A172 (cell line): ENCODE measurements at places on chromosomes 5 and 9. TPM values are rescaled to one million over a fixed set of nuclear protein-coding genes. Genes with fewer than 3 reads are reported as not detected.

The OBP2B gene
- total RNA-seq = not detected in 2 replicates

The TRPM6 gene
- total RNA-seq = 0.05 and 0.17 TPM in 2 replicates

The FIBCD1 gene
- 1.6 and 2.6 TPM in 2 replicates for total RNA-seq

The MZB1 gene
- total RNA-seq = not detected in 2 replicates

The TMC1 gene
- not detected in 2 replicates for total RNA-seq

The NIM1K gene
- total RNA-seq = not detected in 2 replicates

The RETREG1 gene
- 20.7 and 25.4 TPM in 2 replicates for total RNA-seq

The LCP2 gene
- not detected in 2 replicates for total RNA-seq

The NCS1 gene
- total RNA-seq = 42.6 and 43.2 TPM in 2 replicates

The DMRT1 gene
- 0.46 and 0.78 TPM in 2 replicates for total RNA-seq

The PCDHA9 gene
- 0.07 TPM in 1 of 2 replicates, not detected in the other for total RNA-seq

The CCDC192 gene
- total RNA-seq = not detected in 2 replicates

The STRBP gene
- total RNA-seq = 29.0 and 32.7 TPM in 2 replicates

The SPINK6 gene
- 0.89 and 2.4 TPM in 2 replicates for total RNA-seq

The STPG3 gene
- not detected in 2 replicates for total RNA-seq

The PNPLA7 gene
- total RNA-seq = 0.14 and 0.36 TPM in 2 replicates

The GZMA gene
- not detected in 2 replicates for total RNA-seq

The PCDHB10 gene
- 3.9 and 7.1 TPM in 2 replicates for total RNA-seq

The ASPN gene
- total RNA-seq = not detected in 2 replicates

The BSPRY gene
- total RNA-seq = not detected in 2 replicates

The BAAT gene
- not detected in 2 replicates for total RNA-seq
